ENCODE measurements at places on chromosomes 16 and 17.

GRCh38 chr16:72220875-72221629 lies 49.1 kb upstream of the PMFBP1 start:
- DNase-seq, result no peak

GRCh38 chr17:27479838-27480237 lies 23.6 kb downstream of the KSR1 start:
- no peak for DNase-seq

DNA sequence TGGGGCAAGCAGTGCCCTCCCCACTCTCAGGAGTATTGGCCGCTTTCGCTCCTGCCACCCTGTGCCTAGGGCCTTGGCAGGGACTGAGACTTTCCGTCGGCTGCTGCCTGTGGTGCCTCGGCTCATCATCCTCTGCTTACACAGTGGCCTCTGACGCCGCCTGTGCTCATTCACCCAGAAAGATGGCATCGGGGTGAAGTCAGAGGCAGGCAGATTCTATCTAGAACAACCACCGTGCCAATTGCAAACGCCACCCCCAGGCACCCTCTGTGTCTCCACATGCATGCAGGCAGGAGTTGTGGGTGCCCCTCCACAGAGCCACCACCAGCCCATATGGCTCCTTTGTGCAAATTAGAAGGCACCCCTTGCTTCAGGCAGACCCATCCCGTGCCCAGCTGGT lies 154.2 kb upstream of the GSE1 start:
- no peak for DNase-seq

DNA sequence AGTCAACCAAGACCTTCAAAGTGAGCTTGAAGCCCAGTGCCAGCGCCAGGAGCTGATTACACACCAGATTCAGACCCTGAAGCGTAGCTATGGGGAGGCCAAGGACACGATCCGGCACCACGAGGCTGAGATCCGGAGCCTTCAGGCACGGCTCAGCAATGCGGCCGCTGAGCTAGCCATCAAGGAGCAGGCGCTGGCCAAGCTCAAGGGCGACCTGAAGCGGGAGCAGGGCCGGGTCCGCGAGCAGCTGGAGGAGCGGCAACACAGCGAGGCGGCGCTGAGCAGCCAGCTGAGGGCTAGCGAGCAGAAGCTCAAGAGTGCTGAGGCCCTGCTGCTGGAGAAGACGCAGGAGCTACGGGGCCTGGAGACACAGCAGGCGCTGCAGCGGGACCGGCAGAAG lies 42.0 kb downstream of the PLD6 start:
- no peak for DNase-seq

GRCh38 chr17:6491071-6491700 lies 46.9 kb downstream of the PIMREG start:
- no peak for DNase-seq

GRCh38 chr17:65537845-65538674 lies 23.4 kb downstream of the AXIN2 start:
- peak; percentile 37 for DNase-seq

Data from CD4-positive, alpha-beta T cell treated with Interleukin-15 for 4 hours (primary cell).